ENCODE measurements at places on chromosomes 3 and 15.

GRCh38 chr15:54289590-54290136 lies 311.4 kb downstream of the UNC13C start:
- no peak for DNase-seq

- DNase-seq, result no peak
Observed at GRCh38 chr3:146496726-146497125, 27.4 kb upstream of the PLSCR2 start.

DNA sequence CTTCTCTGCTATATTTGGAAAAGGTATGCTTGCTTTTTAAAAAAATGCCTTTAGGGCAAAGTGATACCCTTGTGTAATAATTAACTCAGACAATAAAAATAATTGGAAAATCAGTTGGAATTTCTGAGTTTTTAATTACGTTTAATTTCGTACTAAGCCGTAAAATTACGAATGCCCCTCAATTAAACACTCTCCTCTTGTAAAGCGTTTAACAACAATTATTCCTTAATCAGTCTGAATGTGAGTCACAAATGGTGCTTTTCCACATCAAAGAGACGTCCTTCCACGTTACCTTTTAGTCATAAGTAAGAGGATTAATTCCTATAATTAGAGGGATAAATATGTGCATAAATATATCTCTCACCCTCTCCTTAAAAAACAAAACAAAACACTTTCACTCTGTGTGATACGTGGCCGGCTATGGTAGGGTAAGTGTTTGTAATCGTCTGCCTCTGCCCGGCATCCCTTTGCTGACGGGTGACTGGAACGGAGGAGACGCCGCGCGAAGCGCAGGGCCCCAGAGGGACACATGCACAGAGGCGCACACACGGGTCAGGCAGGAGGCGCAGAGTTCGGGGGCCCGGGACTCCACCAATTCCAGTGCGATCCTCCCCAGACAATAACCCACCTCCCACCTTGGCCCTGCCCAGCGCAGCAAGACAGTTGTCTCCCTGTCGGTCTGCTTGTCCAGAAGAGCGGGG lies 9.7 kb upstream of the MEIS2 start:
- peak; percentile 66 for DNase-seq

DNA sequence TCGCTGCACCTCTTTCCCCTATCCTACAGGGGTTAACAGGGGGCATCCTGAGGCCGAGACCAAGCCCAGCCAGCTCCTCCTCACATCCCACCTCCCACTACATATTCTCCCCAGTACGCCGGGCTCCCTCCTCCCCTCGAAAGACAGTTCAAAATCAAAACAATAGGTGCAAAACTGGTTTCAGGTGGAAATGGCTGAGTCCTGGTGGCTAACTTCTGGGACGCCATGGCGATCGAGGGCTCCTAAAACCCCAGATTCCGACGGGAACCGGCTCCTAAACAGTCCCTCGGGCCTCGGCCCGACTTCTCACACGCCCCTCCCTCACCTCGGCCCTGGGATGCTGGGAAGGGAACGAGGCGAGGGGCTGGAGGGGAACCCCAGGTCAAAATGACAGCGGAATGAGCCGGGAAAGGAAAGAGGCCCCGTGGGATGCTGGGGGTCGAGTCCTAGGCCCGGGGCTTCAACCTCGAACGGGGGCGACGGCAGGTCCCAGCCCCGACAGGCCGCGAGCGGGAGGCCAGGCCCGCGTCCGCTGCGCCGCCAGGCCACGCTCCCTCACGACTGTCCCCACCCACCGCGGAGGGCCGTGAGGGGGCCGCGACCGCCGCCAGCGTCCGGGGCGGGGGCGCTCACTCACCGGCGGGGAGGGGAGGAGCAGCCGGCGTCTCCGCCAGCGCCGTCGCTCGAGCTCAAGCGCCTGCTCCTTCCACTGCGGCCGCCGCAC lies 492 bp downstream of the TMCC1 start:
- DNase-seq, result peak; percentile 61

DNA sequence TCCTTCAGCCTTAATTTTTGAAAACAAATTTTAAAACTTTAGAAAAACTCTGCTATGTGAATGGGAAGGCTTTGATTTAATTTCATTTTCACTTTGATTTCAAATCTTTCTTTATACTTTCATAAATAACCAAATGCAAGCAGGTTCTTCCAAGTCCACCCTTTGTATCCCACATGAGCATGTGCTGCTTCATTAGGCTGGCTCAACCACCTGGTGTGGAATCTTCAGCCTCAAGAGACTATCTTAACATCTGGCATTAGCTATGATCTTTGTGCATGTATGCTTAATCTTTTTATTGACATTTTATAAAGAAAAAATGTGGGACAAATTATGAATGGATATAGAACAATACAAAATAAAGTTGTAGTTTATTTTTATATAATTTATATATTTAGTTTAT lies 81.8 kb upstream of the MLF1 start:
- no peak for DNase-seq

DNA sequence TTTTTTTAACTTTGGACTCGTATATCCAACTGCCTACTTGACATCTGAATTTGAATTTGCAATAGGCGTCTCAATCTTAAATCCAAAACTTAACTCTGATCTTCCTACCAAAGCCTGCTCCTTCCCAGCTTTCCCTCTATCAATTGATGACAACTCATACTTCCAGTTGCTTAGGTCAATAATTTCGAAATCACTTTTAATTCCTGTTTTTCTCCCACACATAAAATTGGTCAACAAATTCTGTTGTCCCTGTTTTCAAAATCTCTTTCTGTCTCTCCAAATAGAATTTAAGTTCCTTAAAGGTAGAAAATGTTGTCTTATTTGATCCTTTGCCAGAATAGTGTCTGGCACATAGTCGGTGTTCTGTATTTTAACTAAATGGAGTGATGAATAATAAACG lies 332.4 kb downstream of the SATB1 start:
- no peak for DNase-seq

DNA sequence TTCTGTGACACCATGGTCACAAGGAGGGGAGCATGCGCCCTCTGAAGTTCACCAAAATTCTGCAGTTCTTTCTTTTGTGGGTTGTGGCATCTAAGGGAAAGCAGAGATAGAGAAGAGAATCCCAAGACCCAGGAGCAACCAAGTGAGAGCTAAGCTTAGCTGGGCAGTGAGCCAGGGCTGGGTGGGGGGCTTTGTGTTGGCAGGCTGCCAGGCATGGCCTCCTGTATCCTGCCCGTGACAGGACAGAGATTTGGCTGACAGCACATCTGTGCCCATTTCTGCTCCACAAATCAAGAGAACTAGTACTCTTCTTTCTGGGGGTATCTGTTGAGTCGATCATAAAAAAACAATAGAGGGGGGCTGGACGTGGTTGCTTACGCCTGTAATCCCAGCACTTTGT lies 66.2 kb downstream of the NMNAT3 start:
- no peak for DNase-seq

DNA sequence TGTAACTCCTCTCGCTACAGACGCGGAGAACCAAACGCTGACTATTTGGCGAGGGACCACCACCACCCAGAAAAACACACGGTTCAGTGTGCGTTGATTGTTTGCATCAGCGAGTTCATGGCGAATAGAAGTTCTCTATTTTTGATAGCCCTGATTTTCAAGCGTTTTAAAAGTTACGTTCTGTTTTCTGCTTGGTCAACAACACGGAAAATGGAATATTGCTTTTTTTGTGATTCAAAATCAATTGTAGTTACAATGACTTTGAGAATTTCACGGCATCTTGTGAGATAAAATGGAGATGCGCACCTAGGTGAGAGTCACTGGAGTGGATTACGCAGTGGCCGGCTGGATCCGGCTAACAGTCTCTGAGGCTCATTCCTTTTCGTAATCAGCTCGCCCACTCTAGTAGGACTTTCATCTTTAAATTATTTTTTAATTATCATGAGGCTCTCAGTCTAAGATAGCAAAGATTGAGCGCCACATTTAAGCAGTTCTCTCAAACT lies 54.8 kb downstream of the CCDC54 start:
- DNase-seq, result peak; percentile 19

DNA sequence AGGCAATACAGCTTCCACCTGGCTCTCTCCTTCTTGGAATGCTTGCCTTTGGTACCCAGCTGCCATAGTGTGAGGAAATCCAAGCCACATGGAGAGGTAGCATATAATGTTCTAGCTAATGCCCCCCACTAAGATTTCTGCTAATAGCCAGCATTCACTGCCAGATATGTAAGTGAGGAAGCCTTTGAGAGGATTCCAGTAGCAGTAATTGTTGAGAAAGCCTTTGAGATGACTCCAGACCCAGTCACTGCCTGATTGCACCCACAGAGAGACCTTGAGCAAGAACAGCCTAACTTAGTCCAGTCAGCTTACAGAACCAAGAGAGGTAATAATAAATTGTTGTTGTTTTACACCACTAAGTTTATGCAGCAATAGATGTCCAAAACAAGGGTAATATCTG lies 63.1 kb downstream of the STRIT1 start:
- DNase-seq, result no peak

- DNase-seq, result no peak
Observed at GRCh38 chr15:78461171-78461888, 23.3 kb downstream of the IREB2 start.

DNA sequence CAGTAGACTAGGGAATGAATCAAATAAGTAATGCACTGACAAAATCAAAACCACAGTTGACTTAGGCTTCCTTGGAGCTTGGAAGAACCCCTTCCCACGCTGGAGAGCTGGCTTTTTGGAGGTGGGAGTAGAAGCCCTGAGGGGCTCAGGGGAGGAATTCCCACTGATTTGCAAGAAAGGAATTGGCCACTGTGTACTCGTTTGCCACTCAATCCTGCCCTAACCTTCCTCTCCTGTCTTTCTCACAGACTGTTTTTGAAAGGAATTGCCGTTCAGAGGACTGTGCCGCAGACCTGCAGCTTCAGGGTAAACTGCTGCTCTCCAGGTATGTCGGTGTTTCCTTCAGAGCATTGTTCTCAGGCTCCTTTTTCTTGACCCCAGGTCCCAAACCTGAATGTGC lies 208.2 kb upstream of the CTDSPL start:
- DNase-seq, result no peak

- no peak for DNase-seq
Observed at GRCh38 chr15:74585857-74586256, 29.8 kb upstream of the CLK3 start.

DNA sequence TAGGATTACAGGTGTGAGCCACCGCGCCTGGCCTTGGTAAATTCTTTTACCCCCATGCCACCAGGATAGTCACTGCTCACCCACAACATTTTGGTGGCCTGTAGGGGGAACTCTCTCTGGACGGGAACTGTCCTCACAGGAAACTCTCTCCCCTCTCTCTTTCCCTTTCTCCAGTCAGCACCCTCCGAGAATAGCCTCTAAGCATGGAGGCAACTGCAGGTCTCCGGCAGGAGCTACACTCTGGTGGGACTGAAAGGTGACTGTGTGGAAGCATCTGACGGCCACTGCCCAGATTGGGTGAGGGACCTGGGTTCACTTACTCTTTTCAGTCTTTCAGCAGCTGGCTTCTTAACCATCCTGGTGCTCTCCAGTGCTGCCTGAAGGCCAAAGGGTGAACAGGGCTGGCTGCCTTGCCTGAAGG lies 21.3 kb downstream of the TRANK1 start:
- no peak for DNase-seq

GRCh38 chr3:46926871-46927717 lies 49.5 kb downstream of the CCDC12 start:
- no peak for DNase-seq

DNA sequence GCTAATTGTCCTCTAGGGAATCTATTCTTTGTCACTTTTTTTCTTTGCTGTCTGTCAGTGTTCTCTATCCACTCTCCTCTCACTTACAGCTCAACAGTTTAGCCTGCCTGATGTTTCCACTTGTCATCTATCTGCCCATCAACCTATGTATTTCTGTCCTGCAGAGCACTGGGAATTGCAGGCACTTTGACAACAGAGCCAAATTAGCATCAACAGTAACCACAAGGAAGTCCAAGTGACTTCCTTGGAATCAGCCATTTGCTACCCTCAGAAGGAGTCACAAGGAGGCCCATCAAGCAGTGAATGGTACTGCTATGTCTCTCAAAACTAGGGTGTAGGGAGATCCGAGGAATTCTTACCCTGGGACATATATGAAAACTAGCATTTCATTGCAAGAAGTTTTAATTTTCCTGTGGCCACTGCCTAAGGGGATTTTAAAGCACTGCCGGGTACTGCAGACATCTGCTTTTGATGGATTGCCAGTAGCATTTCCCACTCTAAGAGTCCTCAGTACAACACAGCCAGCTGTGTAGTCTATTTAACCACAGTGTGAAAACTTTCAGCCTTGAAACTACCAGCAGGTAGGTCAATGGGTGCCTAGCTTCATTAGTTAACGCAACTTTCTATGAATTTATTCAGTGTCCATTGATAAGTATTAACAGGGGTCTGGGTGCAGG lies 898.8 kb downstream of the NTRK3 start:
- DNase-seq, result no peak

GRCh38 chr3:10249833-10250232 lies 1.6 kb downstream of the TATDN2 start:
- DNase-seq, result no peak

DNA sequence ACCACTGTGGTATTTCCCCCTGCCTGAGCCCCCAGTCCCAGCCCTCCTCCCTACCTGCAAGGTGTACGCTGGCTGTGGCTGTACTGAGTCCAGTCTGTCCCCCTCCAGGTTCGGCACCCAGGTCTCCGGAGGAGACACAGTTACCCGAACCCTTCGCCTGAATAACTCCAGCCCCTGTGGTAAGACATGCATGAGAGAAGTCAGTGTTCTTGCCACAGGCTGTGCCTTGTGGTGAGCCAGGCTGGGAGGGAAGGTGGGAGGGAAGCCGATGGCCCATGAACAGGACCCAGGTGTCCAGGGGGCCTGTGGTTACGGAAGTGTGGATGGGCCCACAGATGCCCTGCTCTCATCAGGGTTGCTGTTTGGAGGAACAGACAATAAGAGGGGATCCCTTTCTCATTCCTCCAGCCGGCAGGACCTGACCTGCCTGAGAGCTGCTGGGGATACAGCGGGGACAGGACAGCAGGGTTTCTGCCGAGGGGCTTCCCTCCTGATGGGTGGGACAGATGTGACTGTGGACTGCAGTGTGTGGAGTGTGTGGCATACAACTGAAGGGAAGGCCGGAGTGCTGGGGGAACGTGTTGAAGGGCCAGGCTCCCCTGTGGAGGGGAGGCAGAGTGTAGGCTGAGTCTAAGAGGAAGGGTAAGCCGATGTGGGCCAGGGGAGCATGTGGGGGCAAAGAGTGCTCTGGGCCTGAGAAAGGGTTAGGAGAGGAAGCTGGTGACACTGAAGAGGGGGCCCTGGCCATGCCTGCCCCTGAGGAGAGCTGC lies 21.9 kb downstream of the ACAA1 start:
- no peak for DNase-seq

DNA sequence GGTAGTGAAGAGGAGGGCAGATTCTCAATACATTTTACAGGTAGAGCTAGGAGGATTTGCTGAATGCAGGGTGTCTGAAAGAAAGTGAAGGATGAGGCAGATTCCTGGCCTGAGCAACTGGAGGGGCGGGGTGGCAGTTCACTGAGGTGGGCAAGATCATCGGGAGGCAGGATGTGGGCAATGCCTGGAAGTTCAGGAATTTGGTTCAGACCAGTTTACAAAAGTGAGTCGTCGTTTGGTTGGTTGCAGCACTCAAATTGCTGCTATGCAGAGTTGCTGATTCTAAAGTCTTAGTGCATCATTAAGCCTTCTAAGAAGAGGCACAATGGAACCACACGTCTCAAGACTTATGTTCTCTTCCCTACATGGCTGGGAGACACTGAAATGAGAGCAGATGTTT lies 134.0 kb downstream of the MFSD1 start:
- DNase-seq, result no peak

- peak; percentile 32 for DNase-seq
Observed at GRCh38 chr15:73684581-73685455, 635 bp downstream of the CD276 start.

- no peak for DNase-seq
Observed at GRCh38 chr3:189477614-189478013, 153.6 kb upstream of the TP63 start.

All from HT-29 (cell line).